Activated effector memory CD4-positive, alpha-beta T cell treated with Interleukin-2 at 50 U/mL for 16 hours (primary cell): ENCODE measurements at places on chromosomes 7 and 10.

DNA sequence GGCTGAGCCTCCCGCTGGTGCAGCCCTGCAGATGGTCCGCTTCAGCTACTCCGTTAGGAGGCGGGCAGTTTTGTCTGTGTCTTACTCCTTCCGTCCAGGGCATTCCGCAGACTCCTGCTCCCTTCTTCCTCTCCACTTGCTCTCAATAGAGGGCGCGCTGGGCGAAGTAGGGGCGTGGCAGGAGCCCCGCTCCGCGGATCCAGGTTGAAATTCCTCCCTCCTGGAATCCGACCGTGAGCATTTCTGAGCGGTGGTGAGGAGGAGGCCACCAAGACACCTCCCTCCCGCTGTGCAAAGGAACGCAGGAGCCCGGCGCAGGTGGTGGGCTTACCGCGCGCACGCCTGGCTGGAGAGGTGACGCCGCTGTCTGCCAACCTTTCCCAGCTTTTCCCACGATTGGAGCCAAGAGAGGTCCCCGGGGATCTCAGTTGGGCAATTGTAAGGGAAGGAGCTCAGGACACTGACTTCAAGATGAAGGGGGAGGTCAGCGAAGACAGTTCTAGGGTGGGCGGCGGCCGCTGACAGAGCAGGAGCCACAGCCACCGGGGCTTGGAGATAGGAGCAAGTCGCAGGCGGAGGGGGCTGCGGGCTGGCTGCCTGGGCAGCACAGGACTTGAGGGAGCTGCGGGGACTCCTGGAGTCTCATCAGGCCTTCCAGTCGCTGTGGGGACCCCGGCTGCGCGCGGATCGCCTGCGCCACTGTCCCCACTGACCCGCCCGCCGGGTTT, 1011.3 kb downstream of the XPNPEP1 start:
- no peak for DNase-seq

DNA sequence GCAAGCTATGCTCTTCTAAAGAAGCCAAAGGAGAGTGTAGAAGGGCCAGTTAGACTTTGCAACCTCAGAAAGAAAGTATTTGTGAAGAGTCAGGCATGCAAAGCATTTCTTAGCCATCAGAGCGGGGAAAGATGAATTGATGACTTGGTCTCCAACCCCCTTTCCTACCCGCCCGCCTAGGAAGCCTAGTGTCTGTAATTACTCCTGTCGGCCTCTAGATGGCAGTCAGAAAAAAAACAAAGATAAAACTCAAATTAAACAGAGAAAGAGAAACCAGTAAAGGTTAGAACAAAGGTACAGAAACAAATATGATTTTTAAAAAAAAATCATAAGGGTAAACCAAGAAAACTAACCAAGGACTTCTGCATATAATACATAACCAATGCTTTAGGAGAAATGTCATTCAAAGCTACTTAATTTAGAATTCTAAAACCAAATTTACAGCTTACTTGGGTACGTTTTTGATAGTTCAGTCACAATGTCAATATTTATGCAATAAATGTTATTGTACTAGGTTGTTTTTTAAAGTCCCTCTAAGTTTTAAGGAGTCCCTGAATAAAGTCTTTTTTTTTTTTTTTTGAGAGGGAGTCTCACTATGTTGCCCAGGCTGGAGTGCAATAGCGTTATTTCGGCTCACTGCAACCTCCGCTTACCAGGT, 97.6 kb downstream of the LYZL1 start:
- no peak for DNase-seq

- DNase-seq = no peak
Measured at GRCh38 chr10:85420501-85421191, 945.9 kb downstream of the GRID1 start.

- DNase-seq = no peak
Measured at GRCh38 chr7:75734586-75735458, 3.9 kb downstream of the HIP1 start.

DNA sequence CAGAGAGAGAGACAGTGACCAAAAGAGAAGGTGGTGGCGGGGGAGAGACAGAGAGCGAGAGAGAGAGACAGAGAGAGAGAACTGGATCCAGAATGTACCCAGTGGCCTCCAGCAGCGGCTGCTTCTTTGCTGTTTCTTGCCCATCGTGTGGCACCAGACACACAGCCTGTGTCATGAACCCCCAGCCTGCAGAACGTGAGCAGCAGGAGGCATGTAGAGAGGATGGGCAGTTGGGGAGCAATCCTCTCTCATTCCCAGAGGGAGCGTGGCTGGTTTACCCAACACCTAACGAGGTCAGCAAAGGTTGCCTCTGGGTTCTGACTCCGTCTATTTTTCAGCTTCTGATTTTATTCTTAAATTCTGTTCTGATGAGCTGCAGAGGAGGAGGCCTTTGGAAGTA, 168.1 kb downstream of the ADARB2 start:
- no peak for DNase-seq

GRCh38 chr7:114242992-114243507, 171.6 kb upstream of the FOXP2 start:
- DNase-seq = no peak

- no peak for DNase-seq
Measured at GRCh38 chr7:47253650-47254080, 328.2 kb downstream of the TNS3 start.

DNA sequence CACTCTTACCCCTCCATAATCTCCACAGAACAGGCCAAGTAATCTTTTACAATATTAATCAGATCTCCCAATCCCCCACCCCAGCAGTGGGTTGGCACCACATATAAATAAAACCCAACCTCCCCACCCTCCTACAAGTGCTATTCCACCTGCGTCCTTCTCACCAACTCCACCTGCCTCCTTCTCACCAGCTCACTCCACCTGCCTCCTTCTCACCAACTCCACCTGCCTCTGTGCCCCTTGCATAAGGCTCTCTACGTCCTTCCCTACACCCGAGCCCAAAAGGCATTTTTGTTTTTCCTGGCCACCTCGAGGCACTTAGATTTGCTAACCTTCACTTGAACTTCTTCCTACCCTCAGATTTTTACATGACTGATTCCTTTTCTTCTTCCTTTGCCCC, 89.7 kb downstream of the ATE1 start:
- no peak for DNase-seq

DNA sequence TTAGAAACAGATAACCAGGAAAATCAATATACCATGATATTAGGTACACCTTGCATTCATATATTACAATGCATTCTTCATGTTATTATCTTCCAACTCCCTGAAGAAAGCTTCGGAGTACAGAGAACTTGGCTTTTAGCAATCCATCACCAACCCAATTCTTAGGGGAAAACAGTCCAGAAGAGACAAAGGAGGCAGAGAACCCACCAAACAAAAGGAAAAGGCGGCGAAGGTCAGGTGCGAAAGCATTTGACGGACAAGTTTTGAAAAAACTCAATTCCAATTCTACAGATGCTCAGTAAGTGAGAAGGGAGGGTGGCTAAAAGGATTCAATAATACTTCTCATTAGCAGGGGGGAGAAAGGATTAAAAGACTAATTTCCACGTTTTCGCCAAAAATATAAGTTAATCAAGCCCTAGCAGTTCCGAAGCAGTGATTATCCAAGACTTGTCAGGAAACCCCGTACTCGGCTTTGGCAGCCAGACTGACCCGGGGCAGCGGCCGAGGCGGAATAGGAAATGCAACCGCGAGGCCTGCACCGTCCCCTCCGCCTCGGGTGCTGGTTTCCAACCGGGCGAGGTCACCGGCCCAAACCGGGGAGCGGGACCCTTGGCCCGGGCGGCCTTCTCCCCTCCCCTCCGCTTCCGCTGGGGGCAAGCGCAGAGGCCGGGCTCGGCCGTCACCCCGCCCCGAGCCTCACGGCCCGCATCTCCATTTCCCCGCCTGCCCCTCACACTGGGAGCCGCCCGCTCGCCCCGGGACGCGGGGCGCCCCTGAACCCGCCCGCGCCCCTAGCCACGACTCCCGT, 747 bp downstream of the GDI2 start:
- peak; percentile 33 for DNase-seq

DNA sequence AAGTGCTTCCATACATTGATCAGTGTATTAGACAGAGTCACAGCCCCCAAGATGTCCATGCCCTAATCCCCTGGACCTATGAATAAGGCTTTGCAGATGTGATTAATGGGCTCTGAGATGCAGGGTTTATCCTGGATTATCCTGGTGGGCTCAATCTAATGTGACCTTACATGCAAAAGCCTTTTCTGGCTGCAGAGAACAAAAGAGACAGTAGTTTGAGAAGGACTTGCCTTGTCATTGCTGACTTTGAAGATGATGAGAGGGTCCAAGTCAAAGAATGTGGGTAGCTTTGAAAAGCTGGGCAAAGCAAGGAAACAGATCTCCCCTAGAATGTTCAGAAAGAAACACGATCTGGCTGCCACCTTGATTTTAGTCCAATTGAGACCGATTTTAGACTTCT, 238.7 kb downstream of the CCSER2 start:
- DNase-seq = no peak

DNA sequence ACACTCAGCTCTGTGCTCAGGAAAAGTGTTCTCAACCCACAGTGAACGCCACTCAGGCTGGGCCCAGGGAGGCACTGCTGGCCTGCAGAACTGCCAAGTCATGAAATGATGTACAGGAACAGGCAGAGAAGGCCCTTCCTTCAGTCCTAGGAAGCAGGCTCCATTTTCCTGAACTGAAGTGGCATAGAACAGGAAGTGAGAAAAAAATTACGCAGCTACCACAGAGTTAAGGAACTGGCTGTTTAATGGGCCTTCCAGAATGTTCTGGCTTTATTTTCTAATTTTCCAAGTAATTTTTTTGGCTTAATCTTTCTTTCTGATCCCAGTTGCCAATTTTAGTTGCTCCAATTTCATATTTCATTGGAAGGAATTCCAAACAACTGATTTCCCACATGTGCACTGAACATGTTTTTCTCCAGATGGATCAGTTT, 39.3 kb downstream of the LRRC18 start:
- DNase-seq = no peak

DNA sequence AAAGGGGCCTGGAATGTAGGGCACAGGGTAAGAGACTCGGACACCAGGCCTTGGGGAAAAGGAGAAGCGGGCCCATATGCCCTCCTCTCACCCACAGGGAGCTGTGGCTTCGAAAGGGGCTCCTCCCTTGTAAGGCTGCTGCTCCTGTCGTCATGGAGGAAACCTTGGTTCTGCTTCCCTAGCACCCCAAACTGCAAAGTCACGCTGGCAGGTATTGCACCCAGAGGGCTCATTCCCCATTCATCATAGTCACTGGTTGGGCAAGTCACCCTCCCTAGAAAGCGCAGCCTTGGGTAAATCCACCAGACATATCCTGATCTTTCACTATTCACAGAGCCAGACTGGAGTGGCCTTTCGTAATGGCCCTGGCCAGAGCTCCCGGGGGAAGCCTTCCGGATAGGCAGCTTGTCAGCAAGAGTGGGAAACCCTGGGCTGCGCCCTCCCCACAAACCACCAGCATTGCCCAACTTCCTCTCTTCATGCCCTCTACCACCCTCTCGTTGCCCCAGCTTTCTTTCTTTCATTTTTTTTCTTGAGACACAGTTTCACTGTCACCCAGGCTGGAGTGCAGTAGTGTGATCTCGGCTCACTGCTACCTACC, 121.0 kb downstream of the HIP1 start:
- peak; percentile 42 for DNase-seq

DNA sequence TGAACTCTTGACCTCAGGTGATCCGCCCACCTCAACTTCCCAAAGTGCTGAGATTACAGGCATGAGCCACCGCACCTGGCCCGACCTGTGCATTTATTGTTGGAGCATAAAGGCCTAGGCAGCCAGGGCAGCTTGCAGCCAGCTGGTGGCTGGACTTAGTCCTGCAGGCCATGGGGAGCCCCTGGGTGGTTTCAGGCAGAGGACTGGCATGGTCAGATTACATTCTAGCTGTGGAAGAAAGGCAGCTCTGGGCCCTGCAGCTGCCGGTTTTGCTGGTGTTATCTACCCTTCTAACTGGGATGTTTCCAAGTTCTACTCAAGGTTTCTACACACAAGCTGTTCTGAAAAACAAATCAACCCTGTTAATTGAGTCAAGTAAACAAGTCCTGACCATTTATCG, 22.7 kb upstream of the MKRN1 start:
- no peak for DNase-seq

GRCh38 chr10:113616244-113617074, 47.4 kb downstream of the NRAP start:
- DNase-seq = no peak
